ENCODE measurements at places on chromosomes 2 and 18.

DNA sequence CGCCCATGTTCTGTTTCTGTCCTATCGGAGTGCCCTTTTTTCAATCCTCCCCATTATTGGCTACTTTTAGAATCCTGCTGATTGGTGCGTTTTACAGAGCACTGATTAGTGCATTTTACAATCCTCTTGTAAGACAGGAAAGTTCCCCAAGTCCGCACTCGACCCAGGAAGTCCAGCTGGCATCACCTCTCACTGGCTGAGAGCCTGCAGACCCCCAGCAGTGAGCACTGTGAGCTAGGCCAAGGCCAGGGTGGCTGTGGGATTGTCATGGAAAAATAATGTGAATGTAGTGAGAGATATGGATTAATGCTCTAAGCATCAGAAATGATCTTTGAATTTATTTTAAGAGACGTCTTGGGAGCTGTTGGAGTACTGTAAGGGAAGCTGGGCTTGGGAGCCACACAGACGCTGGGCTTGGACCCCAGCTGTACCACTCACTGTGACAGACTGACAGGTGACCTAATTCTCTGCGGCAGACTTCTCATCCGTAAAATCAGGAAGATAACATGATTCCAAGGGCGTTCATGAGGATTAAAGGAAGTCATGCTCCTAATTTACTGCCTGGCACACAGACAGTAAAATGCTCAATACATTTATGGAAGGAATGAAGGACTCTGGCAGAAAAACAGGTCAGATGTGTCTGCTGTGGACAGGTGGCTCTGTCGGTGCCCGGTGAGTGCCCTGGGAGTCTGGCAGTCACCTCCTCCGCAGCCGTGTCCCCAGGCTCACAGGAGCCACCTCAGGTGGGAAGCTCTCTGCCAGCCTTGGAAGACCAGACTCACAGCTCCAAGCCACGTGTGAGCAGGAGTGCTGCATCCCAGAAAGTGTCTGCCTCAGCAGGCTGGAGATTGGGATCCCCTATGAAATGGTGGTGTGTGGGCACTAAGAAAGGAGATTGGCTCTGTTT, 105.5 kb downstream of the FAM168B start:
- DNase-seq = no peak

- DNase-seq = no peak
These were observed 91.5 kb downstream of the PID1 start for GRCh38 chr2:229179628-229180027.

- DNase-seq = no peak
These were observed 26.7 kb downstream of the CNNM4 start for GRCh38 chr2:96787411-96787810.

GRCh38 chr2:136049991-136050920, 64.8 kb upstream of the DARS1 start:
- no peak for DNase-seq

DNA sequence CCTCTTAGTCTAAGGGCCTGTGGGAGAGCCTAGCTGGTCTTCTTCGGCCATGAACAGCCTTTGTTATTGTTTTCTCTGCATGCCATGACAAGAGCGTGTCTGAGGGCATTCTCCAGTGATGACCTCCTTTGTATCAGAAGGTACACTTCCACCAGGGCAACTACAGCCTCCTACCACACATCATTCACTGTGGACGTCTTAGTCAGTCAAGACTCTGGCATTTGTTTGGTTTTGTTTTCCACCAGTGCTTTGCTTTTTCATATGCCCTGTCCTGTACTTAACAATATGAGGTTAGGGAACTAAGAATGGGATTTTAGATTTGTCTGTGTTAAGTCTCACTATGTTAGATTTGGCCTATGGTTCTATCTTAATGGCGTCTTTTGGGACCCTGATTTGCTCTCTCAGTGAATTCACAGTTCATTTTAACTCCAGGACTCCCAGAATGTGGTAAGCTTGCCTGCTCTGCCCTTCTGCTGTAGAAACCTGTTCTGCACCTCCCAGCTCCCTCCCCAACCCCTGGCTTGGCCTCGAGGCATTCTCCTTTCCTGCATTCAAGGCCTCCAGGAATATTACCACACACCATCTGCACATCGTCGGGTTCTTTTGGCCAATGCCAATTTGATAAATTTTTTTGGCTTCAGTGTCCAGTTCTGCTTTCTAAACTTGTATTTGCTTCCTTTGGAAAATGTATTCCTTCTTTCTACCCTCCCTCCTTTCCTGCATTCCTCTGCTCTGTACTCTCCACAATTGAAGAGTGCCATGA, 42.8 kb upstream of the IL1R1 start:
- no peak for DNase-seq

GRCh38 chr2:237513693-237514092, 26.6 kb downstream of the MLPH start:
- no peak for DNase-seq

DNA sequence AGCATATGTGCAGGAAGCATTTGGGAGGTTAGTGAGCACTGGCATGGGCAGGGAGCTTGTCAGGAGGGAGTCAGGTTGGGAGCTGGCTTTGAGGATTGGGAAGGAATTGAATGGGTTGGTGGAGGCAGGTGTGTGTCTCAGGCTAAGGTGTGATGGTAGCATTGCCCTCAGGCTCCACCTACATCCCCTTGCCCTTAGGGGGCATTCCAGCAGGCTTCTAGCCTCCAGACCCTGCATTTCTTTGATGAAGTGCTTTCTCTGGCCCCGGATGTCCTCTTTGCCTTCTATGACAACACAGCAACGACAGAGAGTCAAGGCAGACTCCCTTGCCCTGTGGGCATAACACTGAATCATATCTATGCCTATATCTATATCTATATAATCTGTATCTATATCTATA, 13.5 kb downstream of the RHBDD1 start:
- no peak for DNase-seq

GRCh38 chr2:171320208-171320621, 113.6 kb downstream of the METTL8 start:
- no peak for DNase-seq

DNA sequence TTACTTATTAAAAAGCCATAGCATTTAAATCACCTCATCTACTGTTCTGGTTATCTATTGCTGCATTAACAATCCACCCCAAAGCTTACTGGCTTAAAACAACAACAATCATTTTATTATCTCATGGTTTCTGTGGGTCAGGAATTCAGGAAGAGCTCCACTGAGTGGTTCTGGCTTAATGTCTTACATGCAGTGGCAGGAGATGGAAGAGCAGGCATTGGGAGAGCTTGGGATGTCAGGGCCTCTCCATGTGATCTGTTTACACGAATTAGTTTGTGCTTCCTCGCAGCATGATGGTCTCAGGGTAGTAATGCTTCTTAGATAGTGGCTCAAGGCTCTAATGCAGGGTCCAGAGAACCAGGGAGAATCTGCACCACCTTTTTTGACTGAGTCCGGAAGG, 14.4 kb upstream of the REL start:
- DNase-seq = no peak

DNA sequence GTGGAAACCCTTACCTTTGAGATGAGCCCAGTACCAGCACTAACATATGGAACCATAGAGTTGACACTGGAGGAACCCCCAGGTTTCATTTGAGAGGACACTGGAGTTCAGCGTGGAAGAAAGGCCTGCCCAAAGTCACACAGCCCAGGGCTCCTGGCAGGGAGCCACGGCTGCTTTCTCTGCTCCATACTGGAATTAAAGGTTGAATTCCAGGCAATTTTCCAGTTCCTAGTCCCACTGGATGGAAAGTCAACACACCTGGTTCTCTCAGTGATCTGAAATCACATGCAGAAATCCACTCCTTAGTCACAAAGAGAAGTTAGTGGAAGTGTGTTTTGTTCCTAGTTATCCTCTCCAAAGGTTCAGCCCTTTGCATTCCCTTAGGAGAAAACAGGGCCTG, 336.1 kb upstream of the SKOR2 start:
- no peak for DNase-seq

GRCh38 chr2:62871506-62871905, 166.0 kb downstream of the EHBP1 start:
- DNase-seq = peak; percentile 17

GRCh38 chr2:164920430-164920829, 34.9 kb downstream of the SLC38A11 start:
- DNase-seq = no peak

DNA sequence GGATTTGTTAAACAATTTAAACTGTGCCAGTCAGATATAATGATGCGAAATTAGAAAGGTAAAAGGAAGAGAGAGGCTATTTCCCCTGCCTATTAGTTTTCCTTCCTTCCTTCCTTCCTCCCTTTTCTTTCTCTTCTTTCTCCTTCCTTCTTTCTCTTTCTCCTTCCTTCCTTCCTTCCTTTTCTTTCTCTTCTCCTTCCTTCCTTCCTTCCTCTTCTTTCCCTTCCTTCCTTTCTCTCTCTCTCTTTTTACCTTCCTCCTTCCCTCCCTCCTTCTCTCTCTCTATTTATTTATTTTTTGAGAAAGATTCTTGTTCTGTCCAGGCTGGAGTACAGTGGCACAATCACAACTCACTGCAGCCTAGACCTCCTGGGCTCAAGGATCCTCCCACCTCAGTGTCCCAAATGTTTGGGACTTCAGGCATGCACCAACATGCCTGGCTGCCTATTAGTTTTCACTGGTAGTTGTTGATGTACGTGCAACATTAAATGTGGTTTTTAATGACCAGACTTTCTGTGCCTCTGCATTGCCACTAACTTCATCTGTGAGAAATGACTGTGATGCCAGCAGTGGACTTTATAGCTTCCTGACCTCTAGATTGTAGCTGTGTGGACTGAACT, 48.7 kb upstream of the NFE2L2 start:
- no peak for DNase-seq

DNA sequence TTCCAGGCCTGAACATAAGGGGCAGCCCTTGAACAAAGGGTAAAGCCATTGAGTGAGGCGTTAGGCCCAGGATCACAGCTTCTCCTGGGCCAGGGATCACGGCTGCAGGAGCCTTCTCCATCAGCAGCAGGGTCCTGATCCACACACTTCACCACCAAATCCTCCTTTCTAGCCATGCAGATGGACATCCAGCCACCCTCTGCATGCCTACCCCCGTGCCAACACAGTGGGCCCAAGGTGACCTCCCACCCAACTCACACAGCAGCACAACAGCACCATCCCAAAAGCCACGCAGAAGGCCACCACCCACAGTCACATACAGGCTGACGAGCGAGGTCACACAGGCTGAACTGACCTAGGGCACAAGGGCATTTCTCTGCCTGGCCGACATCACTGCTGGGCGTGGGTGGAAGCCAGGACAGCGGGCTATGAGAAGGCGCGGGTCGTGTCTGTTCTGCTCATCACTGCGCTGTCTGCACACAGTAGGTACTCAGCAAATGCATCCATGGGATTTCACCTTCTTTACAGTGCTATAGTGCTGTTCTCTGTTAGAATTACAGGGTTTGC, 31.2 kb downstream of the TFCP2L1 start:
- DNase-seq = no peak

GRCh38 chr2:196802401-196802800, 2.9 kb upstream of the GTF3C3 start:
- no peak for DNase-seq

DNA sequence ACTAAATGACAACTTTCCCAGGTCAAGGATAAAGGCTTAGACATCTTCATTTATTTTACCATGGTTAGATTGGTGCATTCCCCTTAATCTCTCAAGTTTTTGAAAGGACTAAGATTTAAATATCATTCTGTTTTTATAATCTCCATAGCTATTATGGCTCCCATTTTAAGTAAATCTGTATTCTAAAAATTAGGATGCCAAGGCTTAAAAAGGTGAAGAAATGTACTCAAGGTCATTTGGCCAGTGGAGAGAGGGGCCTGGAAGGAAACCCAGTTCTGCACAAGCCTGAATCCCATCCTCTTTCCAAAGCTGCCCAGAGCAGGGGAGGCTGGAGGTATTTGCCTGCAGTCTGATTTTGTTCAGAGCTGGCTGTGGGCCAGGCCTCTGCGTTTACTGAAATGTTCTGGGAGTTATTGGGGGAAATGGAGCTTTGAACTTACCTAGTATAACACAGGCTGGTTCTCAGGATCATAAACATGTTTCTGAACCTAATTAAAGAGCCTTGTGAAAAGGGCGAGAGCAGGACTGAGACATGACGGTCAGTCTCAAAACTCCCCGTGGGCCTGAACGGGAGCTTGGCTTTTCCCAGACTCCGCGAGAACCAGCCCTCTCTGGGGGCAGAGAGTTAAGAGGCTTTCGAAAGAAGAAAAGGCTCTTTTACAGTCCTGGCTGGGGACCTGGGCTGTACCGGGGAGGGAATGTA, 85.6 kb downstream of the DDX1 start:
- peak; percentile 22 for DNase-seq

DNA sequence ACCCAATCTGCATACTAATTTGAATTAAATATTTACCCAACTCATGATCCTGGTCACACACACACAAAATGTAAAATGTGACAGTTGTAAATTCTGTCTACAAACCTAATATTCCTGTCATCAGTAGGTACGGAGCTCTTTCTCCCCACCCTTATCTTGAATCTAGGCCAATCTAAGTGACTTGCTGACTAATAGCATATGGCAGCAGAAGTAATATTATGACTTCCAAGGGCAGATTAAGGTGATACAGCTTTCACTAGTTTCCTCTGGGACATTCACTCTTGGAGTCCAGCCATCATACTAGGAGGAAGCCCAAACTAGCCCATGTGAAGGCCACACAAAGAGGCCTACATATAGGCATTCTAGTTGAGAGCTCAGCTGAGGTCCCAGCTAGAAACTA, 89.4 kb downstream of the TMEM131 start:
- DNase-seq = peak; percentile 2

- DNase-seq = peak; percentile 62
These were observed 118.4 kb downstream of the PKP4 start for GRCh38 chr2:158575051-158575635.

DNA sequence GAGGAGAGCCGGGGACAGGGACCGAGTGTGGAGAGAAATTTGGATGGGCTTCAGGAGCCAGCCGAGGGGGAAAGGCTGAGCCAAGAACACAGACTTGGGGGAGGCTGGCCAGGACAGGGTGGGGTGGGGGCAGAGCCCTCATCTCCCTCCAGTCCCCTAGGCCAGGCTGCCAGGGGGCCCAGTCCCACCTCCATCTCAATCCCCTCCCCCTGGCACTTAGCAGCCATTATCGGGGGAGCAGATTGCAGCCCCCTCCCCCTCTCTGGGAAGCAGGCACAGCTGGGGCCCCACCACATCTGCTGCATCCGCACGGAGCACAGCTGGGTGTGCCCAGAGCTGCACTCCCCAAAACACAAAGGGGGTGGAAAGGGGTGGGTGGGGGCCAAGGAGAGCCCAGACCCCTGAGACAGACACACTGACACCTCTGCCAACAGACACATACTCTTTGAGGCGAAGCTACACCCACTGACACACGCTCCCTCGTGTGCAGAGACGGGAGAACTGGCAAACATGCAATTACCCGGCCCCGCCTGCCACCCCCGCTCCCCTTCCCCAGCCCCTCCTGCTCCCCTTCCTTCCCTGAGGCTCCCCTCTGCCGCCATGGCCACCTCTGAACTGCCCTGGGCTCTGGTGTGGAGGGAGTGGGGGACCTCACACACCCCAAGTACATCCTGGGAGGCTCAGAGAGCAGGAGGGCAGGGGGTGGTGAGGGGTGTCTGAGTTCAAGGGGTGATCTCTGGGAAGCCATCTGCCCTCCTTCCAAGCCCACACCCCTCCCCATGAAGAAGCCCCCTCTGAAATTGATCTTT, 5.1 kb upstream of the ASIC4 start:
- no peak for DNase-seq

DNA sequence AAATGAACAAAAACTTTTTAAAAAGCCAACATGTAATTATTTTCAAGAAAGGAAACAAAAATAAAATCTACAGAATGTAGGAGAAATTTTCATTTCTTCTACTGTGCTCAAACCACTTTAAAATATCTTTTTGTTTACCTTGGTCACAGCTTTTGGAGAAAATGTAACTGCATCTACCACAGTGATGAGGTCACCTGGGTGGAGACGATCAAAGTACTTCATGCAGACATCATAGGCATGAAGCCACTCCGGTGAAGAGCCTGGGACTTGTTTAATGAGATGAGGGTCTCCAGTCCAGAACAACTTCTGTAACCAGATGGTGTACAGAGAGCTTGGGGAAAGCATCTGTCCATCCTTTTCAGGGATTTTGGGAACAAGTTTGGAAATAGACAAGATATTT, 285.8 kb downstream of the NBAS start:
- DNase-seq = no peak
